Activated T-helper 2 cell treated with anti-CD3 and anti-CD28 coated beads, Interferon-gamma antibody, Interleukin-2, Interleukin-4, amounts not matched to agents 10 μg/mL and 5 μg/mL and 100 μg/mL, durations not matched to agents 14 hours and 24 hours and 36 hours (primary cell): ENCODE measurements at places on chromosomes 2 and 18.
A peak's percentile ranks its signal among the peaks of the same experiment; 100 is the strongest.

DNA sequence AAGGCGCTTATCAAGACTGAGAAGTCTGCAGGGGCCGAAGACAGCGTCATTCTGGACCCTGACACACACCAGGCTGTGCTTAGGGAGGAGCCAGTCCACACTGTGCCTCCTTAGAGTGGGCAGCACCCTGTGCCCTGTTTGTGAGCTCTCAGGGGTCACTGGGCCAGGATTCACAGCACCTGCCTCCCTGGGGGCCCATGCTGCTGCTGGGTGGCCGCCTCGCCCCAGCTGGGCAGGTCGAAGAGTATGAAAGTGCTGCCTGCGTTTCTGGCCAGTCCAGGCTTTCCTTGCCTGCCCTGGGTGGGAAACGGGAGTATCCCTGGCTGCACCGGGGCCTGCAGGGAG lies 15.4 kb upstream of the GPR55 start:
- no peak overlapping the region for H3K27ac ChIP-seq
- no peak overlapping the region for H3K4me3 ChIP-seq
- peaks cover 20% of the 10 kb centered on the region for H3K27me3 ChIP-seq
- H3K4me1 ChIP-seq = peaks cover 14% of the 10 kb centered on the region
- no peak for DNase-seq
- H3K36me3 ChIP-seq = no peaks in the 10 kb centered on the region

DNA sequence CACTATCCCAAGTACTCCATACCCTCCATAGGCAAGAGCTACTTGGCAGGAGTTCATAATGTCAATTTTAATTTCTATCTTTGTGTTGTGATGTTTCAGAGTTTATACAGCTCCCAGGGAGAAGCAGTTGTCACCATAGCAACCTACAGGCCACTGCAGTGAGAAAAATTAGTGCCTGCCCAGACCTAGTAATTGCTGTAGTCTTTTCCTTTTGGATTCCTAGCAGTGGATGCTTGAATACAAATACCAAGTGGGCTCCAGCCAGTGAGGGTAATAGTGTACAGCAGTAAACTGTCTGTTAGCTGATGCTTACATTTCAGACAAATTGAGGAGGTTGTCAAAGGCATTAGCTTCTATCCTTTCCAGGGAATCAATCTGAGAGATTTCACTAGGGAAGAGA lies 26.7 kb downstream of the LHCGR start:
- no peaks in the 10 kb centered on the region for H3K36me3 ChIP-seq
- no peak for DNase-seq
- no peaks in the 10 kb centered on the region for H3K4me1 ChIP-seq
- no peaks in the 10 kb centered on the region for H3K27me3 ChIP-seq
- no peak overlapping the region for H3K4me3 ChIP-seq

DNA sequence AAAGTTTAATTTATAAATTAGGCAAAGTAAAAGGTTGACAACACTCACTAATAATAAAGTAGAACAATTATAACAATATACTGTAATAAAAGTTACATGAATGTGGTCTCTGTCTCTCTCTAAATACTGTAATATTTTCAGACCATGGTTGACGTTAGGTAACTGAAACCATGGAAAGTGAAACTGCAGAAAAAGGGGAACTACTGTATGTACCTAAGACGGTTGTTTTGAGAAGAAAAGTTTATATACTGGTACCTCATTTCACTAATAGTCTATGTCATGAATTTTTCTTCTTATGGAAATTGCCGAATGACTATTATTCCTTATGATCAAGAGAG lies 166.7 kb upstream of the ZNF521 start:
- H3K27me3 ChIP-seq = no peaks in the 10 kb centered on the region
- DNase-seq = no peak
- H3K27ac ChIP-seq = no peak overlapping the region
- H3K4me3 ChIP-seq = no peak overlapping the region
- no peaks in the 10 kb centered on the region for H3K4me1 ChIP-seq

- H3K4me1 ChIP-seq = peaks cover 45% of the 10 kb centered on the region
- no peak overlapping the region for H3K27ac ChIP-seq
- H3K4me3 ChIP-seq = no peak overlapping the region
- DNase-seq = no peak
- H3K27me3 ChIP-seq = no peaks in the 10 kb centered on the region
Measured at GRCh38 chr2:12432985-12433625, 283.6 kb upstream of the TRIB2 start.

- no peak overlapping the region for H3K4me3 ChIP-seq
- H3K27ac ChIP-seq = no peak overlapping the region
- H3K4me1 ChIP-seq = no peaks in the 10 kb centered on the region
- no peaks in the 10 kb centered on the region for H3K36me3 ChIP-seq
- DNase-seq = no peak
Measured at GRCh38 chr2:217843324-217843723, 159.5 kb downstream of the TNS1 start.

- peaks cover 18% of the 10 kb centered on the region for H3K36me3 ChIP-seq
- H3K4me3 ChIP-seq = no peak overlapping the region
- H3K27ac ChIP-seq = no peak overlapping the region
- H3K27me3 ChIP-seq = no peaks in the 10 kb centered on the region
Measured at GRCh38 chr2:39289609-39290008, 45.8 kb upstream of the CDKL4 start.

DNA sequence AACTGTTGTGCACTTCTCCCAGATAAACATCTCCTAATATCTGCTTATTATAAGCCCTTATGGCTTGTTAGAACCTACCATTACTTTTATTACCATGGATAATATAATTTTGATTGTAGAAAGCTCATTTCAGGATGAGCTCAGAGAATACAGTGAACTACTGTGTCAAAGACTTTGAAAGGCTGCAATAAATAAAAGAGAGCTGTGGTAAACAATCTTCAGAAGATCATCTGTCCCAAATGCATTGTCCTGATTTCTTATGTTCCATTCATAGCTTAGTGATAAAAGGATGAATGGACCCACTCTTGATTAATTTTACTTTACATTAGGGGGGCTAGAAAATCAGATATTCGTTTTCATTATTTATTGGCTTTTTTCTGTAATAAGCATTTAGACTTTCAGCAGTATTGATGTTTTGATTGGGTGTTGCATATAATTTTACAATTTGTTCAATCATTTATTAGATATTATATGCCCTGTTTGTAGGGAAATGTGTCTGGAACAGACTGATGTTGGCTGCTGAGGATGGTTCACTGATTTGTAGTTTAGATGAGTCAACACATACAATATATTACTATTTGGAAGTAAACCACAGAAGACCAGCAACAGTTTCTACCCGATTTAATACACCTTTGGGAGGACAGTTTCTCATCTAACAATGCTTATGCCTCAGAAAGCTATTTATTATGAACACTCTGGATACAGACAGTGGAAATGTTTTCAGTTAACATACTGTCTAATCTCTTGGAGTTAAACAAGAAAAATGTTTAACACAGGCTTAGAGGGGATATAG lies 147.2 kb downstream of the TMEFF2 start:
- H3K4me3 ChIP-seq = no peak overlapping the region
- H3K27me3 ChIP-seq = no peaks in the 10 kb centered on the region
- no peak for DNase-seq
- H3K36me3 ChIP-seq = no peaks in the 10 kb centered on the region
- H3K27ac ChIP-seq = no peak overlapping the region

DNA sequence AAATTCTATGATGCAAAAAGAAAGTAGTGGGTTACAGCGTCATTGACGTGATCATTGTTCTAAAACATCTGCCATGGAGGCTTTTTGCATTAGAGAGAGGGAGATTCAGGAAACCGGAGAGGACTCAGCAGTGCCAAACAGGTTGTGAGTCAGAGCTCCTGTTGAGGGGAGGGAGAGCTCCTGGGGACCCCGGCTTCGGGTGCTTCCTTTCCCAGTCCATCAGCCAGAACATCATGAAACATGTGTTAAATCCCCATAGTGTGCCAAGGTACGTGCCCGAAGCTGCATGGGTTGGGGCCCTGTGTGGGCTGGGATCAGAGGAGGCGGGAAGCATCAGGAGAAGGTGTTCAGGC lies 791 bp upstream of the CYRIA start:
- peaks cover 43% of the 10 kb centered on the region for H3K27me3 ChIP-seq
- H3K4me3 ChIP-seq = peak overlapping the region; percentile 87
- H3K27ac ChIP-seq = peak overlapping the region; percentile 86
- peaks cover 24% of the 10 kb centered on the region for H3K4me1 ChIP-seq
- H3K36me3 ChIP-seq = no peaks in the 10 kb centered on the region

DNA sequence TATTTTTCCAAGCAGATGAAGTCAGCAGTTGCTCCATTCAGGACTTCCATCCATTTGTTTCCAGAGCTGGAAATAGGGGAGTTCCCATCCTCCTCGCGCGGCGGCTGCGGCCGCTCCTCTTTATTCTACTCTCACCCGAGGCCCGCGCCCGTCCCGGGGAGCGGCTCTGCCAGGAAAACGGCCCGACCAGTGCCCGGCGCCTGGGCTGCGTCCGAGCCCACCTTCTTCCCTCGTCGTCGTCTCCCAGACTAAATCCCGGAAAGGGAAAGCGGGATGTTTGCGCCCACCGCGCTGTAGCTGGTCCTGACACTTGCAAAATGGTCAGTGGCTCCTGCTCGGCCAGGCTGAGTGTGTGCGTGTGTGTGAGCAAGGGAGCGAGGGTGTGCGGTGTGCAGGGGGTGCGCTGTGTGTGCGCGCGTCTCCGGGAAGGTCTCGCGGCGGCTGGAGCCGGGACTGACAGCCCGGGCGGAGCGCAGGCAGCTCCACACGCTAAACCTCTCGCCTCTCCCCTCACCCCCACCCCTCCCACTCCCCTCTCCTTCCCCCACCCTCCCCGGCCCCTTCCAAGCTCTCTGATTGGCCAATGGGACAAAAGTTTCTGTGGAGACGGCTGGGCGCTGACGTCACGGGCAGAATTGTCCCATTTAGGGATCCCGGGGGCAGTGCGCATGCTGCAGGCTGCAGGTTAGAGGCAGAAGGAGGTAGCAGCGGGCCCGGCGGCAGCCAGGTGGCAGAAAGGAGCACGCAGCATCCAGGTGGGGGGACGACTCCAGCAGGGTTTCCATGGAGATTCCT lies at the start of gene NOL4:
TSS of gene NOL4 (minus strand) at position 491 of the 795 bp plus-strand sequence. CDS start 1,660 bp downstream, outside the sequence.
- H3K4me3 ChIP-seq = no peak within 1 kb of the TSS
- H3K27ac ChIP-seq = no peak within 1 kb of the TSS
- DNase-seq = no peak

DNA sequence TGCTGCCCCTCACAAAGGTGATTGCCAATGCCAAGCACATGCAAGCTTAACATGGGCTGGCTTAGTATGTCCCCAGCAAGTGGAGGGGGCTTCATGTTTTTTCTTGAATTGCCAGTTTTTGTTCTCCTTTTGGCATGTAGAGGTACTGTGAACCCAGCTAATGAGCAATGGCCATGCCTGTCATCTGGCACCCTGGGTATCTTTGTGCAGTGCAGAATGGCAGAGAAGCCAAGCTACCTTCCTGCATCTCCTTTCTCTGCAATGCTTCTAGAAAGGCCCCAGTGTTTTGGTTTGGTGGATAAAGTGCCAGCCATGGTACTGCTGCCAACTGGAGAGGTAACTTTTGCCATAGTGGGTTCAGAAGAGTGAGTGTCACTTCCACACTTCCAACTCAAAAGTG lies 576.9 kb downstream of the CMPK2 start:
- no peaks in the 10 kb centered on the region for H3K27me3 ChIP-seq
- H3K4me1 ChIP-seq = no peaks in the 10 kb centered on the region
- H3K27ac ChIP-seq = no peak overlapping the region
- no peaks in the 10 kb centered on the region for H3K36me3 ChIP-seq
- no peak overlapping the region for H3K4me3 ChIP-seq
- DNase-seq = no peak
